ENCODE measurements at places on chromosomes 13 and 19.

GRCh38 chr13:63690672-63691071 lies 2275.0 kb upstream of the PCDH20 start:
- DNase-seq = peak; percentile 9

- DNase-seq = no peak
Measured at GRCh38 chr13:24662195-24663088, 17.8 kb upstream of the ATP12A start.

GRCh38 chr13:33642374-33643065 lies 175.4 kb upstream of the RFC3 start:
- DNase-seq = peak; percentile 85

GRCh38 chr19:8973501-8974091 lies 36.6 kb downstream of the MUC16 start:
- no peak for DNase-seq

GRCh38 chr13:114131583-114132418 lies 622 bp downstream of the RASA3 start:
- no peak for DNase-seq

DNA sequence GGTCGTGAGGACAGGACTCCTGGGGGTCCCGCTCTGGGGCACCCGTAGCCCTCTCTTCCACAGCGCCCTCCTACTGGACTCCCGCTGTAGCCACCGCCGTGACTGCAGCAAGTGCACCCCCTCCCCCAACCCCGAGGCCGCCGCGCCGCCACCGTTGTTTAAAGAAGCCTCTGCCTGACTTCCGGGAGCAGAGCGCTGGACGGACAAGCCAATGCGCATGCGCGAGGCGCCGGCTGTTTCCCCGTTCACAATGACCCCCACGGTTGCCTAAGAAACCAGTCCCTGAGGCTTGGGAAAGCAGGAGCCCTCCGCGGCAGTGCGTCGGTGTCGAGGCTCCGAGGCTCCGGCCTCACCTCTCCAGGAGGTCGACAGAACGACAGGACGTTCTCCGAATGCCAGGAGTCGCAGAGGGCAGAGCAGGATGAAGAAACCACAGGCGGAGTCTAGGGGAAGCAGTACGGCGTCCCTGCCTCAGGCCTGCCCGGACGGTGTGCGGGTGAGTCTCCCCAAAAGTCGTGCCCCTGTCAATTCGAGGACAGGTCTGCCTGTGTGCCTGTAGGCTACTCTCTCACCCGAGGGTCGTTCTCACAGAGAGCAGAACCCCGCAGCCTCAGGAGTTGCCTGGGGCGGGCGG lies 70.5 kb upstream of the ZNF420 start:
- peak; percentile 42 for DNase-seq

Data from fibroblast of upper back skin (primary cell).